NCI-H1092 (cell line): ENCODE measurements at places on chromosomes 1 and 21.

- DNase-seq: no peak
These were observed 67.7 kb downstream of the FCRL5 start for GRCh38 chr1:157484573-157484972.

DNA sequence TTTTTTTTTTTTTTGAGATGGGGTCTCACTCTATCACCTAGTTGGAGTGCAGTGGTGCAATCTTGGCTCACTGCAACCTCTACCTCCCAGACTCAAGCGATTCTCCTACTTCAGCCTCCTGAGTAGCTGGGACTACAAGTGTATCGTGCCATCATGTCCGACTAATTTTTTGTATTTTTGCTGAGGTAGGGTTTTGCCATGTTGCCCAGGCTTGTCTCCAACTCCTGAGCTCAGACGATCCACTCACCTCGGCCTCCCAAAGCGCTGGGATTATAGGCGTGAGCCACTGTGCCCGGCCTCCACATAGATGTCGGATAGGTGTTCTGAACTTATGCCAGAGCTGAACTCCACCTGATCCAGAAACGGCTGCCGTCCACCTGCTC, 21.1 kb downstream of the PLEKHM2 start:
- no peak for DNase-seq

DNA sequence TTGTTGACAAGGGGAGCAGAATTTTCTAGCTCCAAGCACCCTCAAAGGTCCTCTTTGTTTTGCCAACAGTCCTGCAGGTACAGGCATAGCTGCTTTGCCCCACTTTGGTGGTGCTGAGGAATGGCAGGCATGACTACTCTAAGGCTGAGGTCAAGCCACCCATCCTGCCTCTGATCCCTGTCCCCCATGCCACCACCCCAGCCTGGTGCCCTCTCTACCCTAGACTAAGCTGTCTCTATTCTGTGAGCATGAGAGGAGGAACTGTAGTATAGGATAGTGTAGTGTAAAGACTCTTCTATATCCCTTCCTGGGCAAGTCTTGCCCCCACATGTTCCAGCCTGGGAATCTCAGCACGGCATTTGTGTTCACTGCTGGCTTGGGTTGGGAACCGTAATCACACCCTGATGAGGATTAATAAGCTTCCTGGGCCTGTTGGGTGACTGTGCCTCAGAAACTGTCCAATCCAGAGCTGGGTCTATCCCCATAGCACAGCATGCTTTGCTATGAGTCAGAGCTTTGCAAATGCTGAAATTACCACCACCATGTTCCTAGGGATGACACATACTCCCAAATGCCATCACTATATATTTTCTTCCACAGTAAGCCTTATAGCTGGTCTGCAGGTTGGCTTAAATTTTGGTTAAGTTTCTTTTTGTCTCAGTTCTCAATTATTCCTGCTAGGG, 105.7 kb upstream of the PPP2R5A start:
- no peak for DNase-seq

- peak; percentile 31 for DNase-seq
These were observed 57.8 kb downstream of the SLC35D1 start for GRCh38 chr1:66996018-66996682.

GRCh38 chr1:5973771-5974170, 18.5 kb downstream of the NPHP4 start:
- DNase-seq: no peak

DNA sequence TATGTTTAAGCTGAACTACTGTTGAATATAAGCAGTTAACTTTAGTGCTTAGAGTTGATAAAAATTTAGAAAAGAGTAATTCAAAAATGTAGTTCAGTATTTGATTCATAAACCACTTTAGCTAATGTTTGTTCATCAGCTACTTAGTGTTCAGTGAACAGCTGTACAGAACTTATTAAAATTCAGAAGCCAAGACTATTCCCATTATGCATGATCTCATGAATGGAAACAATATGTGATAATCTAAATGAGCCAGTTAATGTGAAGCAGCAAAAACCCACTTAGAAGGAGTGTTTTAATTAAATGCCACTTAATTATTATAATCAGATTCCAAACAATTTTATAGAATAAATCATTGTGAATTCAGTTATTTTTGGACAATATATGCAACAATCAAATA, 92.9 kb upstream of the NEGR1 start:
- no peak for DNase-seq

DNA sequence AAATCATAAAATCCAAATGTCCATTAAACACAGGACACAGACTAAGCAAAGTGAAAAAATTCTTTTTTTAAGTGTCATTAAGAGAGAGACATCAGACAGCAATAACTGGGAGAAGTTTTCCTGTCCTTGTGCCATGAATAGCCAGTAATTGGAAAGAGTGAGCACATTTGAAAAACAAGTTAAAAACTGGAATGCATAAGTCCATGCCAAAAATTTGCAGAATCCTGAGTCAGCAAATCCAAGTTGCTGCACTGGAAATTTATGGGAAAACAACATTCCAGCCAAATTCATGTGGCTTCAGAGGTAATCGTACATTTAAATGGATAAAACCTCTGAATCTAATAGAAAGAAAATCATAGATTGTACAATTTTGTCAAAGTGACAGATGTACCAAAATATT, 291.4 kb downstream of the LRRC40 start:
- DNase-seq: no peak

- DNase-seq: no peak
These were observed 39.9 kb upstream of the BACH1 start for GRCh38 chr21:29258626-29259338.

GRCh38 chr1:81662913-81663526, 137.7 kb upstream of the ADGRL2 start:
- DNase-seq: no peak

DNA sequence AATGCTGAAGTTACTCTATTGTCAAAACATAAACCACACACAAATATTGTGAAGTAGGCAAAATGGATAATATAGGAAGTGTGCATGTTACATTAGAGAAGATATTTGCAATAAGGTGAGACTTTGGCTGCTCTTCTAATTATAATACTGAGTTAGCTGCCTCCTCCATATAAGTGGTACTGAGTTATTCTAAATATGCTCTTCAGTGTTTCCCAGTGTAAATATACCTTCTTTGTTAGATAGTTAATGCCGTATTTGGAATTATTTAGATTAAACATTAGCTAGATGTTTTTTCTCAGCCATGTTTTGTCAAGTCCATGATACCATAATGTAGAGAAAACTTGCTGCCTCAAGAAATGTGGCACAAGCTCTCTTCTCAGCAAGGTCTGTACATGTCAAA, 186.4 kb downstream of the PTPRC start:
- no peak for DNase-seq

- no peak for DNase-seq
These were observed 13.1 kb upstream of the BMP8A start for GRCh38 chr1:39478126-39478915.

DNA sequence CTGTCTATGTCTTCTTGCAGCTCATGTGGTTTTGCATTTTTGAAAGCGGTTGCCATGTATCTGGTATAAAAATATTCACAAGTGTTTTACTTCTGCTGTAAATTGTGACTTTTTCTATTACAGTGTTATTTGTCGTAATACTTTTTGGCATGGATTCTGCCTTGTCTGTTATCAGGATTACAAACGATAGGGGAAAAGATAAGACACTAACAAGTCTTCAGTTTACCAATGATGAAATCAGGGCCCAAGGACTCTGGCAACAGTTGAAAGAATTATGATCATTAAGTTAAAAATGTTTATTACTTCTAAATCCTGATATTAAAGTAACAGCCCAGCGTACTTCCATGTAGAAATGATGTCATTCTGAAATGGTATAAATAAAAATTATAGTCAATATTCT, 298.8 kb downstream of the KIF26B start:
- no peak for DNase-seq

DNA sequence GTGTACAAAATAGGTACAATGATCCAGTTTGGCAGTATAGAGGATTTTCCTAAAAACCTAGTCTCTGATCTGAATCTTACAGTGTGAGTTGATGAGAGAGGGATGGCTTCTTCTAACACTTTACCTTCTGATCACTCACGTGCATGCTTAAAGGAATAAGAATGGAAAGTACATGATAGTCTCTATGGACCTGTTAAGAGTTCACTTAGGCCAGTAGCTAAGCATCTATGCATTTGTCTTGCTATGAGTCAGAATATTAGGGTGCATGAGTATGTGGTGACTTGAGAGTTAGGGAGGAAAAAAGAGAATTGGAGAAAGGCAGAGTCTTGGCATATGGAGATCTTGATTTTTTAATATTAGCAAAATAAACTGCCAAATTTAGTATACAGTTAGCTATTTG, 206.3 kb downstream of the COL11A1 start:
- DNase-seq: no peak

GRCh38 chr1:21587602-21587953, 78.4 kb downstream of the ALPL start:
- DNase-seq: no peak

GRCh38 chr1:151680826-151681225, 35.8 kb downstream of the CELF3 start:
- no peak for DNase-seq

DNA sequence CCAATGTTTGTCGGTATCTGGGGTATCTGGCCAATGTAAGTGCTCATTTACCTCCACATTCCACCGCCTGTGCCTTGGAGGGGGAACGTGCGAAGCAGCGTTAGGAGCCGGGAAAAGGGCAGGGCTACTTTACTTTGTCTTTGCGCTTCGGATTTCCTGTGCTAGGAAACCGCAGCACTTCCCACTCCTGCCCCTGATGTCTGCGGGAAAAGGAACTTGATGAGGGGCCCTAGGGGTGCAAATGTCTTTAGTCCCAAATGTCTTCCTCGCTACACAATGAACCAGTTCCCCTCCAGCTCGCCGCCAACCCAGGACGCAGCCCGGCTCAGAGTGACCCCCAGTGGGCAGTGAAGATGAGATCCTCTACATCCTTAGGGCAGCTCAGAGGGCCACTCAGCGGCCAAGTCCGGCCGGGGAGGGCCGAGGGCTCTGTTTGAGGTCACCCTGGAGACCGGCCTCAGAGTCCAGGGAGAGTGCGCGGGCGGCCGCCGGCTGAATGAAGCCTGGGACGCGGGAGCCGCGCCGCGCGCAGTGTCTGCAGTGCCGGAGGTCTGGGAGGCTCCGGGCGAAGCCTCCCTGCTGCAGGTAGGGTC, at the start of gene DYNLT5:
Gene DYNLT5 (plus strand): TSS at position 460 of the 593 bp plus-strand sequence. CDS start 2,200 bp downstream, outside the sequence.
- DNase-seq: no peak

DNA sequence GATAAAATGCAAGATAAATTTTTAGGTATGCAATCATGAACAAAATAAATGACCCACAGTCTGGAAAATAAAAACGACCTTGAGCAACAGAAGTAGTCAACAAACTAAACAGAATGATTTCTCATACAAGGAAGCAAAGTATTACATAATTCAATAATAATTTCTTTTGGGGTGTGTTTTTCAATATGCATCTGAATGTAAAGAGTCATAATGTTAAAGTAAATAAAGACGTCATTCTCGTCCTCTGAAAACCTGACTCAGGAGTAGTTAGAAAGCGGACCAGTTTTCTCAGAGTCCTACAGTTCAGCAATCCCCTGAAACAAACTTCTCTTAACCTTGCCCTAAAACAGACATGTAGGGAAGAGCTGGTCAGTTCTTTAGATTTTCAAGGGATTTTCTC, 18.6 kb downstream of the CDC42BPA start:
- DNase-seq: no peak

DNA sequence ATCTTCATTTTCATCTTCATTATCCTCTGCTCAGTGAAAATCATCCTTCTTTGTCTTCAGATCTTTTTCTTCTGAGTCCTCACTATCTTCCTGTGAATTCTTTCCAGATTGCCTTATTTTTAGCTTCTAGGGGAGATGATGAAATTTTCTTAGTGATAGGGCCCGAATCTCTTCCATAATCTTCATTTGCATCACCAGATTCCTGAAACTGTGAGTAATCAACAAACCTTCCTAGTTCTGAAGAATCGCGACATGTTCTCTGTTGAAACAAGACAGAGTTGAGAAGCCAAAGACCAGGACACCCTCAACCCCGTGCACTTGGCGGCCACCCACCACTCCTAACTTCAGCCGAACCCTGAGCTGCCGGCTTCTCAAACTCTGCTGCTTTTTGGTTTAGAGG, 92.8 kb upstream of the CDC42BPA start:
- DNase-seq: no peak

GRCh38 chr1:13500806-13501205, 13.0 kb downstream of the LRRC38 start:
- DNase-seq: no peak

GRCh38 chr21:45393021-45393420, 11.9 kb upstream of the COL18A1 start:
- DNase-seq: no peak

GRCh38 chr1:181737056-181737455, 253.7 kb downstream of the CACNA1E start:
- DNase-seq: no peak

DNA sequence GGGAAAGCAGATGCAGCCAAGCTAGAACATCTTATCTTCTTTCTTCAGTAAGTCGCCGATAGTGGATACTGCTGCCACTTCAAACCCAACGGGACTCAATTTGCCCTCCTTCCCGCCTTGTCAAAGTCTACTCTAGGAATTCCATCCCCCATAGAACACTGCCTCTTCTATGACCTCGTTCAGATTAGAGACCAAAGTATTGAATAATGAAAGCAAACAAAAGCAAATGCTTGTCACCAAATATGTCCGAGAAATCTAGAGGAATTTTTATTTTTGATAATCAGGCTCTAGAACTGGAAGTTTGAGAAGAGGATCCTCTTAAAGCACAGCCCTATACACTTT, 853 bp upstream of the RRAGC start:
- no peak for DNase-seq

DNA sequence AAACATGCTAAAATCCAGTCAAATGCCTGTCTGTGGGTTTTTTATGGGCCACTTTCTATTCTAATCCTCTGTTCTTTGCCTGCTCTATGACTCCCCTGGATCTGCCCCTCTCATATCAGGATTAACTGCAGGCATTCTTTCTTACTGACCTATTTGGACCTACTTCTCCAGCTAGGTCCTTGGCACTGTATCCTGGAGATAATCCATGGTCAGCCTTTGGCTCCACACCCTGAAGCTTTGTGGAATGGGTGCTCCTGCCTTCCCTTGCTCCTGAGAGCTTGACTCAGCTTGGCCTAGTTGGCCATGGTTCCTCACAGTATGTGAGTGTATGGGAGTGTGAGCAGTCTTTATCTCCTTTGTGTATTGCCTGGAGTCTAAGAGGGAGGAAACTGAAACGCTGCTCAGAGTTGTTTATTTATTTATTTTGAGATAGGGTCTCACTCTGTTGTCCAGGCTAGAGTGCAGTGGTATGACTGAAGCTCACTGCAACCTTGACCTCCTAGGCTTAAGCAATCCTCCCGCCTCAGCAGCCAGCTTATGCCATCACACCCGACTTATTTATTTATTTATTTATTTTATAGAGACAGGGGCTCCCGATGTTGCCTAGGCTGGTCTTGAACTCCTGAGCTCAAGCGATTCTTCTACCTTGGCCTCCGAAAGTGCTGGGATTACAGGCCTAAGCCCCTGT, 28.7 kb upstream of the CDC14A start:
- no peak for DNase-seq

DNA sequence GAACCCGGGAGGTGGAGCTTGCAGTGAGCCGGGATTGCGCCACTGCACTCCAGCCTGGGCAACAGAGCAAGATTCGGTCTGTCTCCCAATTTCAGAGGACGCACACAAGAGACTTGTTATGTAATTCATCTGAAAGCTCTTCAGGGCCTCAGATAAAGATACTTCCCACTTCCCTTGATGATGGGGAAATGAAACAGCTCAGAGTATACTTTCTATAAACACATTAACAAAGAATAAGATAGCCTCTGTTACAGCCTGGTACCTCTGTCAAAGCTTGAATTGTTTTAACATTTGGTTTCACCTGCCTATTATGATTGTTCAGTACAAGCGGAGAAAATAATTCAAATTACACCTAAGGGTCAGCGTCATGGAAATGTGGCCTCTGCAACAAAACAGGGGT, 622.9 kb upstream of the ADGRL4 start:
- DNase-seq: no peak

- no peak for DNase-seq
These were observed 125.5 kb downstream of the CHRM3 start for GRCh38 chr1:239511875-239512274.
